ENCODE measurements at places on chromosomes 7 and 10. TPM values are rescaled to one million over a fixed set of nuclear protein-coding genes. Genes with fewer than 3 reads are reported as not detected.

The ZNF248 gene
- 9.1 TPM for total RNA-seq

The TRIM50 gene
- total RNA-seq, result not detected

The NANOS1 gene
- total RNA-seq, result 1.1 TPM

The IL6 gene
- 37.4 TPM for total RNA-seq

The ACTA2 gene
- 855 TPM for total RNA-seq

The RBP3 gene
- not detected for total RNA-seq

The LRRC18 gene
- total RNA-seq, result not detected

The LRRC4 gene
- total RNA-seq, result 0.29 TPM

The AQP1 gene
- 0.59 TPM for total RNA-seq

The COX15 gene
- total RNA-seq, result 36.9 TPM

The KIAA1549 gene
- total RNA-seq, result 3.3 TPM

The PAX4 gene
- total RNA-seq, result not detected

The CLCN1 gene
- total RNA-seq, result under 0.01 TPM

The H2BK1 gene
- not detected for total RNA-seq

The LFNG gene
- total RNA-seq, result 21.0 TPM

The VKORC1L1 gene
- 18.5 TPM for total RNA-seq

The ITGB8 gene
- total RNA-seq, result 35.1 TPM

The CUZD1 gene
- 0.59 TPM for total RNA-seq

The CPXM2 gene
- total RNA-seq, result 0.36 TPM

The MKI67 gene
- total RNA-seq, result 2.5 TPM

The FAM131B gene
- 1.2 TPM for total RNA-seq

The NUTM2D gene
- 1.5 TPM for total RNA-seq

The CXCL12 gene
- total RNA-seq, result 358 TPM

The TAS2R41 gene
- not detected for total RNA-seq

The COL28A1 gene
- total RNA-seq, result 0.29 TPM

The RTKN2 gene
- 8.0 TPM for total RNA-seq

The PVRIG gene
- total RNA-seq, result not detected

The C1GALT1 gene
- 108 TPM for total RNA-seq

The STEAP2 gene
- 9.8 TPM for total RNA-seq

The GALNT17 gene
- total RNA-seq, result 0.36 TPM

The CCDC172 gene
- total RNA-seq, result not detected

The LLCFC1 gene
- total RNA-seq, result not detected

The ORAI2 gene
- 57.5 TPM for total RNA-seq

The PLAU gene
- total RNA-seq, result 27.9 TPM
